ENCODE measurements at places on chromosomes 3 and 15.
A peak's percentile ranks its signal among the peaks of the same experiment; 100 is the strongest.

DNA sequence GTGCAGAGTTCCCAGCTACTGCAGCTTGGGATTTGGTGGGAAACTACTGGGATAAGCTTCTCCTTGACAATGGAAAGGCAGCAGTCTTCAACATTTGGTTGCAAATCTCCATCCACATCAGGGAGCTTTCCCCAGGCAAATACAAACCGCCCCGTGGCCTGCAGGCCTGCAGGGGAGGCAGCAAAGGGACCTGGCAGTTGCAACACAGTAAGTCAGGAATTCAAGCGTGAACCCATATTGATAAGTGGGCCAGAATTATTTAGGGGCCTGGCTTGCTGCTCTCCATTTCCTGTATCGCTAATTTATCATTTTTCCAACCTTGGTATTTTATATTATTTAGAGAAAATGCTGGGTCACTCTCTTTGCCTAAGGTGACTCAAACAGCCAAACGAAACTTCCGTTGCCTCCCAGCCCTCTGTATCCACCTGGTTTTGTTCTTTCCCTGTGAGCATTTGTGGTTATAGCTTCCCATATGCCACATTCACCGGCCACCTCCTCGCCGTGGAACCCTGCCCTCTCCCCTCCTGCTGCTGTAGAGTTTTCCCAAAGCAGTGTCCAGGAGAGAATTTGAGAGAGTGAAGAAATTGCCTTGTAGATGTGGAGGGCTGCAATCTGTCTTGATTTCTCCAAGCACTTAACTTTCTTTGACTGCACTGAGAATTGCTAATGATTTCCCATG lies 34.8 kb downstream of the B3GALNT1 start:
- H3K27me3 ChIP-seq: no peaks in the 10 kb centered on the region
- H3K36me3 ChIP-seq: no peaks in the 10 kb centered on the region
- H3K27ac ChIP-seq: peak overlapping the region; percentile 3
- no peak overlapping the region for H3K4me3 ChIP-seq
- peaks cover 9% of the 10 kb centered on the region for H3K4me1 ChIP-seq
- no peak for DNase-seq

DNA sequence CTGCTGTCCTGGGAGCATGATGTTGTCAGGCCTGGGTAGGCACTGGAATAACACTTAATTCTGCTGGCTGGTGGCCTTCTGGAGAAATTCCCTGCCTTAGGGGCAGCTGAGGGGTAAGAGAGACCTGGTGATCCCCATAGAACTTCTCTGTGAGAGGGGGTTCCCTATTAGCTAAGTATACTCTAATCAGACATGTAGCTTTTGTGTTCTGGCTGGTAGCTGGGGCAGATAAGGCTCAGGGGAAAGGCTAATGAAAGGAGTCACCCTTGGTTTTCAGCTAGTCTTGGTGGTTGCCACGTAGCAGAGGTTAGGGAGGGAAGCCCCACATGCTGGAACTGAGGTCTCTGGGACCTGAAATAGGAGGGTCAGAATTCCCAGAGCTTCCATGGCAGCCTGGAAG lies 952 bp upstream of the HDDC3 start:
- no peaks in the 10 kb centered on the region for H3K36me3 ChIP-seq
- H3K4me3 ChIP-seq: no peak overlapping the region
- H3K27ac ChIP-seq: no peak overlapping the region

DNA sequence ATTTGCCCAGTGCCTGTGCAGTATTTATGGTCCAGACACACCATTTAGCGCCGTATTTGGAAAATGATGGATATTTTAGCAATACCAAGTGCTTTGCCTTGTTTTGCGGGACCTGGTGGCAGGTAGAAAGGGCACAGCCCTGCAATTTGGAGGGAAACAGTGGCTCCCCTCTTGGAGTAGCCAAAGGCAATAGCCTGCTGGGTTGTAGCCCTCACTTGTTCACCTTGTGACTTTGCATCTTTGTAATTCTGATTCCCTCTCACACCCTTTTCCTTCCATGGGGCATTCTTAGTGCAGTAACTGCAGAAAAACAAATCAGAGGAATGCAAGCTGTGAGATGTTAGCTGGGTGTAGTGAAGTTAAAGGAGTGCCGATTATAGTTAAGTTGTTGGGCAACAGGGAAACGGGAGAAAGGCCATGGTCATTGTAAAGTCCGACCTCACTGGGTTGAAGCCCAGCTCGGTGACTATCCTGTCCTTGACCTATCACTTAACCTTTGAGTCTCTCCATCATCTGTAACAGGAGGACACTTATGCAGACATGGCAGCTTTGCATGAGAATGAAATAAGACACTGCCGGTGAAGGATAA lies 131.0 kb upstream of the KLHL25 start:
- H3K27ac ChIP-seq: no peak overlapping the region
- DNase-seq: no peak
- H3K4me3 ChIP-seq: no peak overlapping the region
- no peaks in the 10 kb centered on the region for H3K4me1 ChIP-seq
- H3K27me3 ChIP-seq: no peaks in the 10 kb centered on the region

- no peaks in the 10 kb centered on the region for H3K36me3 ChIP-seq
- H3K4me3 ChIP-seq: peak overlapping the region; percentile 51
- H3K27ac ChIP-seq: no peak overlapping the region
- DNase-seq: no peak
- no peaks in the 10 kb centered on the region for H3K27me3 ChIP-seq
These were observed 12.2 kb downstream of the XIRP1 start for GRCh38 chr3:39180183-39180545.

DNA sequence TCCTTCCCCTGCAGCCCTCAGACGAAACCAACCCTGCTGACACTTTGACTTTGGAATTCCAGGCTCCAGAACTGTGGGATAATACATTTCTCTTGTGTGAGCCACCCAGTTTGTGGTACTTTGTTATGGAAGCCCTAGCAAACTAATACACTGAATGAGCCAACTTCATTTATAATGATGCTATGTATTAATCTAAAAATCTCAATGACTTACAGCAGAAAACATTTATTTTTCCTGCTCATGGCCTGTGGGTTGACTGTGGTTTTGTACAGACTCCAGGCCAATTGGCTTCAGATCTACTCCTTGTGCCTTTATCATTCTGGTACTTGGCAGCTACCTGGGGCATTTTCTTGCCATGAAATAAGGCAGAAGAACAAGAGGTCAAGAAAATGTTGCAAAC lies 152.4 kb downstream of the EBLN2 start:
- no peaks in the 10 kb centered on the region for H3K4me1 ChIP-seq
- no peak overlapping the region for H3K4me3 ChIP-seq
- H3K27ac ChIP-seq: no peak overlapping the region
- no peaks in the 10 kb centered on the region for H3K36me3 ChIP-seq
- no peaks in the 10 kb centered on the region for H3K27me3 ChIP-seq

- no peak overlapping the region for H3K27ac ChIP-seq
- no peak for DNase-seq
- H3K4me3 ChIP-seq: no peak overlapping the region
- H3K4me1 ChIP-seq: no peaks in the 10 kb centered on the region
- no peaks in the 10 kb centered on the region for H3K27me3 ChIP-seq
- no peaks in the 10 kb centered on the region for H3K36me3 ChIP-seq
These were observed 17.6 kb downstream of the THRB start for GRCh38 chr3:24476871-24477656.

GRCh38 chr3:196517919-196518318 lies 2.8 kb upstream of the SMCO1 start:
- peak; percentile 99 for DNase-seq
- no peak overlapping the region for H3K4me3 ChIP-seq
- no peaks in the 10 kb centered on the region for H3K36me3 ChIP-seq
- peaks cover 44% of the 10 kb centered on the region for H3K4me1 ChIP-seq

DNA sequence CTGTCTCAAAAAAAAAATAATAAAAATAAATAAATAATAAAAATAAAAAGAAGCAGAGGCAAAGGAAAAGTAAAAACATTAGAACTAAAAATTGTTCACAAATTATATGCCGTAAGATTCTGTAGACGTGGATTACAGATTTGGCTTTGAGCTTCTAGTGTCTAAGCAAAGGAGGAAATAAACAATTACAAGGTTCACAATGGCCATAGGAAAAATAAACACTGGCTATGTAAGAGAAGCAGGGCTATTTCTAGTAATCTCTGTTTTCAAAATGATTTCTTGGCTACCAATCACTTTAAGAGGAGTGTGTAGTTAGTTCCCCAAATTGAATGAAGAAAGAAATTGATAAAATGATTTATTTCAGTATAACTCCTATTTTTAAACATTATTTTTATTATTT lies 54.5 kb downstream of the TMEM41A start:
- no peak overlapping the region for H3K4me3 ChIP-seq
- H3K4me1 ChIP-seq: no peaks in the 10 kb centered on the region
- no peak for DNase-seq
- H3K36me3 ChIP-seq: no peaks in the 10 kb centered on the region
- no peaks in the 10 kb centered on the region for H3K27me3 ChIP-seq
- H3K27ac ChIP-seq: no peak overlapping the region
